ENCODE measurements at places on chromosomes 6 and 20.
A peak's percentile ranks its signal among the peaks of the same experiment; 100 is the strongest.

GRCh38 chr6:141307309-141307998 is 825.3 kb upstream of the GJE1 start:
- DNase-seq: no peak

GRCh38 chr6:157881342-157881741 is 58.3 kb downstream of the SNX9 start:
- no peak for DNase-seq

DNA sequence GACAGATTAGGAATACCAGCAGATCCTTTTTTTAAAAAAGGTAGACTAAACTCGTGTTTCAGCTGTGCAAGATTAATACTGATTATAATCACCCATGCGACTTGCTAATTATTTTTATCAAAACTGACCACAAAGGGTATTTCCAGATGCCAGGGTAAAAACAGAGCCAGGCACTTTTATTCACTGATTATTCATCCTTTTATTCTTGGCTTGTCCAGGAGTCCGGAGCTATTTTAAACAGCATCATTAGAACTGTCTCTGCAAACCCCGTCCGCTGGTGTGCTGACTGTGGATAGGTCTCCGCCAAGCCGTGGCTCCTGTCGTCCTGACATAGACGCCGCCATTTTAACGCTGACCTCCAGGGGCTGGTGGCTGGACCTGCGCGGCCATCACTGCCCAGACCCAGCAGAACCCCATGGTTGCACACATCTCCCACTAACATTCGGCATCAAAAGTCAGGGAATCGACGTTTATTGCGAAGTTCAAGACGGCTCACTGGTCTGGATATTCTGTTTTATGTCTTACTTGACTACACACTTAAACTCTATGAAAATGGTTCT is 364.8 kb downstream of the THBS2 start:
- DNase-seq: no peak

GRCh38 chr20:44287272-44288097 is 23.5 kb downstream of the FITM2 start:
- DNase-seq: no peak

DNA sequence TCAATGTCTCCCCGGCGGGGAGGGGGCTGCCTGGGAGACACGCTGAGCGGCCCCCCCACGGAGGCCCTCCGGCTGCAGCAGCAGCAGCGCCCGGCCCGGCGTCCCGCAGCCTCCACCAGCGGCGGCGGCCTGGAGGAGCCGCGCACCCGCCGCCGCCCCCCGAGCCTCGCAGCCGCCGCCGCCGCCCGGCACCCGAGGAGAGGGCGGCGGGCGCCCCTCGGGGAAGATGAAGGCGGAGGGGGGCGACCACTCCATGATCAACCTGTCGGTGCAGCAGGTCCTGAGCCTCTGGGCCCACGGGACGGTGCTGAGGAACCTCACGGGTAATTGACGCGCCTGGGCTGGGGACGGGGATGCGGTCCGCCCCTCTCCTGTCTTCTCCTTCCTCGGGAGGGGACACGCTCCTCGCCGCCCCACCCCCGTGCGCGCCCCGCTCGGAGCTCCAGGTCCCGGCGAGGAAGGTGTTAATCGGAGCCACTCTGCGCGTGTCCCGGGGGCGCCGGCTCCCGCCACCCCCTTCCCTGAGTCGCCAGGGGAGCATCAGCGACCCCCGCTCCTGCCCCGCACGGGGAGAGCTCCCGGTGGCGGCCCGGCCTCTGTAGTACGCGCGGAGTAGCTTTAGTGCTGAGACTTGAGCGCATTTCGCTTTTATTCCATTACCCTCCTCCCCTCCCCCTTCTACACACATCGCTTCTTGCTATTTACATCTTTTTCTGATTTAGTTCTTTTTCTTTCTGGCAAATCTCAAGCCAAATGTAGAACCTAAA is 686 bp downstream of the TMEM170B start:
- no peak for DNase-seq

DNA sequence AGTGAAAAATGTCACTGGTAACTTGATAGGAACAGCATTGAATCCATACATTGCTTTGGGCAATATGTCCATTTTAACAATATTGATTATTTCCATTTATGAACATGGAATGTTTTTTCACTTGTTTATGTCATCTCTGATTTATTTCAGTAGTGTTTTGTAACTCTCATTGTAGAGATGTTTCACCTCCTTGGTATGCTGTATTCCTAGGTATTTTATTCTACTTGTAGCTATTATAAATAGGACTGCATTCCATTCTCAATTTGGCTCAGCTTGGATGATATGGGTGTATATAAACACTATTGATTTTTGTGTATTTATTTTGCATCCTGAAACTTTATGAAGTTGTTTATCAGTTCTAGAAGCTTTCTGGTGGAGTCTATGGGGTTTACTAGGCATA is 730.3 kb downstream of the DOK5 start:
- DNase-seq: no peak

- no peak for DNase-seq
These were observed 200.6 kb downstream of the GMPR start for GRCh38 chr6:16438718-16439591.

- no peak for DNase-seq
These were observed 175.8 kb upstream of the ARID1B start for GRCh38 chr6:156601152-156602065.

DNA sequence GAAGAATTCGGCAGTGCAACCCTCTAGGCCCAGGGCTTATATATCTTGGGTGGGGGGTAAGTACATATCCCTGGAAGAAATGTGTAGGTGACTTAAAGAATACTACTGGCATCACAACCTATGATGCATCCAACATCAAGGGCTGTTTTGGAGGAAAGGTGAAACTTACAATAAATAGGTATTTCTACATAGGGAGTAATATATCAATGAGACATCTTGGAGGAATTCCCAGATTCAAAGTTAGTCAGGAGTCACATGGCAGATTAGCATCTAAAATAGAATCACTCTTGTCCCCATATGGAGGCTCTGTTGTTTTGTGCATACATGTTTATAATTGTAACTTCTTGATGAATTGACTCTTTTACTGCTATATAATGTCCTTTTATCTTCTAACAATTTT is 375.5 kb downstream of the PAX1 start:
- DNase-seq: no peak

GRCh38 chr6:143110572-143110971 is 49.9 kb downstream of the AIG1 start:
- no peak for DNase-seq

DNA sequence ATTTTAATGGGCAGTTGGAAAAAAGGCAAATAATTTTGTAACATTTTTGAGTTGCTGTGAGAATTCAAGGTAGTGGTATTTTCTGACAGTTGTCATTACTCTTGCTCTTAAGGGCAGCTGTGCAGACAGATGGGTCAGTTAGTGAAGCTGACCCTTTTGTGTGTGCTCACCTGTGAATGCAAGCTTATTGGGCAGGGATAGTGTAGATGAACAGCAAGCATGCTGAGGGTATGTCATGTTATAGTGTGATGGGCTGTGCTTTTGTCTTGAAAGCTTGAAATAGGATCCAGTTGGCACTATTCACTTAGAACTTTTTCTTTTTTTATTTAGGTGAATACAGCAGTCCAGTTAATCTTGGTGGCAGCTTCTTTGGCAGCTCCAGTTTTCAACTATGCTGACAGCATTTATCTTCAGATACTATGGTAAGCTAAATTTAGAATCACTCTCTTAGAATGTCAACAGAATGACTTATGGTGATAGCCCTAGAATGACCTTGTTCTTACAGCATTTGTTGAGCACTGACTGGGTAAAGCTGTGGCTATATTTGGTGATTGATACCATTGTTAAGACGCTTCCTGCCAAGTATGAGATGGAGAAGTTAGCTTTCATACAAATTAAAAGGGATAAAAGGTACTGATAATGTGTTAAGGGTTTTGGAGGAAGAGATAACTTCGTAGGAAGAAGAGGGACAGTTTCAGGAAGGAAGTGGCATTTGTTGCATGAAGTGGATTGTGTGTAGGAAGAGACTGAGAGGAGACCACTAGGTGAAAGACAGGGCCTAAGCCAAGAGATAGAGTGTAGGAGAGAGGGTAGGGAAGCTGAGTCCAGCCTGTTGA is 19.5 kb downstream of the LRRN4 start:
- no peak for DNase-seq

DNA sequence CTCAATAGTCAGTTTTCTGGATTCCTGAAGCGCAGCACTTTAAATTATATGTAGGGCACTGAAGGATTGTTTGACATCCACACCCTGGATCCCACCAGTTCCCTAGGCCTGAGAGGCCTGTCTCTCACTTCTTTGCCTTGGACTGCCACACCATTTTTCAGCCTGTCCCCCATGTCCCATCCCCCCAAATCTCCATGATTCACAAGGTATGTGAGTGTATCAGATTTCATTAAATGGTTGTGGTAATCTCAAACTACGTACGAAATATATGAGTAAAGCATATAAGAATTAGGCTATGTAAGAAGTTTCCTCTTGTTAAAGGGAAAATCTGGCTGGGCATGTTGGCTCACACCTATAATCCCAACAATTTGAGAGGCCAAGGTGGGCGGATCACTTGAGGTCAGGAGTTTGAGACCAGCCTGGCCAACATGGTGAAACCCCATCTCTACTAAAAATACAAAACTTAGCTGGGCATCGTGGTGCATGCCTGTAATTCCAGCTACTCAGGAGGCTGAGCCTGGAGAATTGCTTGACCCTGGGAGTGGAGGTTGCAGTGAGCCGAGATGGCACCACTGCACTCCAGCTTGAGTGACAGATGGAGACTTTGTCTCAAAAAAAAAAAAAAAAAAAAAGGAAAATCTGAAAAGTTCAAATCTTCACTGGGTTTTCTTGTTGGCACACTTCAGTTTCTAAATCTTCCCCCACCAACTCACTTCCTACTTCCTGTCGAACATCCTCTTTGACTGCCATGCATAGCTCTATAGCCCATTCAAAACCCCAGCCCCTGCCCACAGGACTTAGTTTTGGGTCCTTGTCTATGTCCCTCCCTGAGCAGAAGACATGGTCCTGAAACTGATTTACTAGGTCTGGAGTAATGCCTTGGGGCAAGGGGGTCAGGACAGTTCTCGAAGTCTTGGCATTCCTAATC is 97.3 kb upstream of the SHLD1 start:
- no peak for DNase-seq

DNA sequence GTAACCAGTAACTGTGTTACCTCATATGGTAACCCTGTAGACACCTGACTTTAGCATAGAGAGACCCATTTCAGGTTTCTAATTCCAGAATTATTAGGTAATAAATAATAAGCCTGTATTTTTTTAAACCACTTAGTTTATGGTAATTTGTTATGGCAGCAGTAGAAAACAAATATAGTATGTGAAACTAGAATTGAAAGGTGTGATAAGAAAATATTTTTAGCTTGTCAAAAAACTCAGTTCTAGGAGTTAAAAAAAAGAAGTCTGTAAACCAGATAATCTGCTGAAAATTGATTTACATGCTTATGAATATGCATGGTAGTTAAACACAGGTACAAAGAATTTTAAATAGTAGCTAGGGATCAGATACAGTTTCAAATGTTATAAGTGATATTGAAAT is 695.0 kb upstream of the GJE1 start:
- no peak for DNase-seq

DNA sequence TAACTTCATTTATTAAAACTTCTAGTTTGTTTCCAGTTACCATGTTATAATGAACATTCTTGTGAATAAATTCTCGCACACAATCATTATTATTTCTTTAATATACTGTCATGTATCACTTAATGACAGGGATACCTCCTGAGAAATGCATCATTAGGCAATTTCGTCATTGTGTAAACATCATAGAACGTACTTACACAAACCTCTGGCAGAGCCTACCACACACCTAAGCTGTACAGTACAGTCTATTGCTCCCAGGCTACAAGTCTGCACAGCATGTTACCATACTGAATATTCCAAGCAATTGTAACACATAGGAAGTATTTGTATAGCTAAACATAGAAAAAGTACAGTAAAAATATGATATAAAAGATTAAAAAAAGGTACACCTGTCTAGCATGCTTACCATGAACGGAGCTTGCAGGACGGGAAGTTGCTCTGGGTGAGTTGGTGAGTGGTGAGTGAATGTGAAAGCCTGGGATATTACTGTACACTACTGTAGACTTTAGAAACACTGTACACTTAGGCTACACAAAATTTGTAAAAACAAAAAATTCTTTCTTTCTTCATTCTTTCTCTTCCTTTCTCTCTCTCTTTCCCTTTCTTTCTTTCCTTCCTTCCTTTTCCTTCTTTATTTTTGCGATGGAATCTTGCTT is 268.2 kb upstream of the SOX4 start:
- DNase-seq: no peak

- no peak for DNase-seq
These were observed 112.0 kb downstream of the LRRC1 start for GRCh38 chr6:53906842-53907241.

GRCh38 chr6:110786696-110787095 is 28.6 kb downstream of the CDK19 start:
- no peak for DNase-seq

GRCh38 chr20:19867940-19868371 is 109.9 kb downstream of the RIN2 start:
- DNase-seq: no peak

- DNase-seq: no peak
These were observed 917 bp upstream of the TEAD3 start for GRCh38 chr6:35497571-35498421.

DNA sequence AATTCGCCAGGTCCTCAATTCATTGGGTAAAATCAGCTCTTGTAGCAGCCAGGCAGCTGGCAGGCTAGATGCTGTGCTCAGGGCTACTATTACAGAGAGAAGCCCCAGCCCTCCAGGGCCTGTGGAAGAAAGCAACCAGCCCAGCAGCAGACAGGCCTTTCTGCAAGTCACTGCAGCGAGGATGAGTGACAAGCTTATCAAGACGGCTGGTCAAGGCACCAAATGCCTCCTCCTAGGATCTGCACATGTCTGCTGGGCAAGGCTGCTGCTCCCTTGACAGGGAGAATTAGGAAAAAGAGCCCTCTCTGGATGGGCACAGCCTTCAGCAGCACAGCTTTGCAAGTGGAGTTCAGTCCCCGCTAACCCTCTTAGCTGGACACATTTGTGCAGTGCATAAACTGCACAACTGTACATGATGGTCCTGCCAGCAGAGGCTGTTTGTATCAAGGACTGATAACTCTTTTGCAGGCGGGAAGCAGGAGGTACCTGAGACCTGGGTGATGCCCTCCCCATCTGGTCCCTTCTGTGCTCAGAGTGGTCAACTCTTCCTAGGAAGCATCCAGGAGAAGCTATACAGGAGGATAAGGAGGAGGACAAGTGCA is 89.9 kb downstream of the CDC5L start:
- DNase-seq: no peak

GRCh38 chr6:111780393-111780792 is 92.9 kb downstream of the FYN start:
- DNase-seq: no peak

- peak; percentile 10 for DNase-seq
These were observed 81.9 kb upstream of the E2F3 start for GRCh38 chr6:20319520-20320357.

All from stimulated activated CD8-positive, alpha-beta memory T cell treated with anti-CD3 and anti-CD28 coated beads, Interleukin-4, amount 100 ng/mL, for 1 hour (primary cell).